ENCODE measurements at places on chromosomes 6 and 20.
A peak's percentile ranks its signal among the peaks of the same experiment; 100 is the strongest.

- no peak for DNase-seq
These were observed 588.6 kb upstream of the MANEA start for GRCh38 chr6:94988701-94989100.

- DNase-seq, result no peak
These were observed 1714.5 kb downstream of the GRIK2 start for GRCh38 chr6:103107985-103108384.

DNA sequence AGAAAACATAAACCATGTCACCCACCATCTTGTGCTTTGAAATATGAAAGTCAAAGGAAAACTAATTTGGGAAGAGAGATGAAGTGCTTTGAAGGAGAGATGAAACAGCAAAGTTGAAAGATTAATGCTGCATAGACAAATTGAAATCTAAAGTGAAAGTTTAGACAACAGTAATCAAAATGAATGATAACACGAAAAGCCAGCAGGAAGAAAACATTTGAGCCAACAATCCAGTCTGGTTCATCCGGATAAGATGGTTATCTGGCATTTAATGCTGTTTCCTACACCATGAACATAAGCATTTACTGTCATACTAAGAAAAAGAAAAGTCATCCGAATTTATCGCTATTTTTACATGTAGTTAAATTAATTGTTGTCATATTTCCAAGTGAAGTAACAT lies 595 bp downstream of the HAO1 start:
- no peak for DNase-seq

DNA sequence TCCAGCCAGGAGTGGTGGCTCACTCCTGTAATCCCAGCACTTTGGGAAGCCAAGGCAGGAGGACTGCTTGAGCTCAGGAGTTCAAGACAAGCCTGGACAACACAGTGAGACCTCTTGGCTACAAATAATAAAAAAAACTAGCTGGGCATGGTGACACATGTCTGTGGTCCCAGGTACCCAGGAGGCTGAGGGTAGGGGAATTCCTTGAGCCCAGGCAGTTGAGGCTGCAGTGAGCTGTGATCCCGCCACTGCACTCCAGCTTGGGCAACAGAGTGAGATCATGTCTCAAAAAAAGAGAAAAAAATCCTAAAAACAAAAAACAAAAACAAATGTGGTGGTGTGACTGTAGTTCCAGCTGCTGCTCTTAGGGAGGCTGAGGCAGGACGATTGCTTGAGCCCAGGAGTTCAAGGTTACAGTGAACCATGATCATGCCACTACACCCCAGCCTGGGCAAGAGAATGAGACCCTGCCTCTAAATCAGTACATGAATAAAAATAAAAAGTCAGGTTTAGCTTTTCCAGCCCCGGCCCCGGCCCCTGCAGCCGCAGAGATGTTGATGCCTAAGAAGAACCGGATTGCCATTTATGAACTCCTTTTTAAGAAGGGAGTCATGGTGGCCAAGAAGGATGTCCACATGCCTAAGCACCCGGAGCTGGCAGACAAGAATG lies 13.5 kb upstream of the SNRPC start:
- no peak for DNase-seq

DNA sequence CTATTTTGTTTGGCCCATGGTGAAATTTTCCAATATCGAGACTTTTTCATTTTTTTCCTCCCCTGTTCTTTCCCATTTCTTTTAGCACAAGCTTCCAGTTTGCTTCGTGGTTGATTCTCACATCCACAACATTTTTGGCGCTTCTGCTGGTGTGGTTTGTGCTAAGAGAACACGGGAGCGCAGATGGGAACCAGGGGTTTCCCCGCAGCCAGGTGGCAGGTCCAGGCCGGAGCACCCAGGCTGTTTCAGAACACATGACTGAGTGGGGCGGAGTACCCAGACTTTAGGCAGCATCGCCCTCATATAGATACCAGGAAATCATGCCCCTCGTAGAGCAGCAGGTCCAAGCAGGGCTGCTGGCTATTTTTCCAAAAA lies 58.0 kb downstream of the SYTL3 start:
- no peak for DNase-seq

DNA sequence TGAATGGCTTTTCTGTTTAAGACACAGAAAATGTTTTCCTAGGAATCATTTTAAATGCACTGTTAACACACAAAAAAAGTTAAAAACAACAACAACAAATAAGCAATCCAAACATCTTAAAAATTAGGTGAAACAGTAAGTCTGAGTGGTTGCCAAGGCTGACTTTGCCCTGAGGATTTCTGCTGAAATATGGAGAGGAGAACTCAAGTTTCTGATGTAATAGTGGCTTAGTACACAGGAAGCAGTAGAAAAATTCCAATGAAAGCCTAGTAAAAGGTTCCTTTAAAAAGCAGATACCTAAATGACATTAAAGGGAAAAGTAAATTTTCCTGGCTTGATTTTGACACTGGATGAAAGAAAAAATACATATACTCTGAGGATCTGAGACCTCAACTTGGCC lies 184.2 kb downstream of the EPM2A start:
- no peak for DNase-seq

GRCh38 chr20:64223526-64224067 lies 32.0 kb upstream of the PCMTD2 start:
- DNase-seq, result no peak

- no peak for DNase-seq
These were observed 64.4 kb downstream of the SMPDL3A start for GRCh38 chr6:122853259-122853995.

- no peak for DNase-seq
These were observed 18.1 kb downstream of the NPEPL1 start for GRCh38 chr20:58710481-58711265.

DNA sequence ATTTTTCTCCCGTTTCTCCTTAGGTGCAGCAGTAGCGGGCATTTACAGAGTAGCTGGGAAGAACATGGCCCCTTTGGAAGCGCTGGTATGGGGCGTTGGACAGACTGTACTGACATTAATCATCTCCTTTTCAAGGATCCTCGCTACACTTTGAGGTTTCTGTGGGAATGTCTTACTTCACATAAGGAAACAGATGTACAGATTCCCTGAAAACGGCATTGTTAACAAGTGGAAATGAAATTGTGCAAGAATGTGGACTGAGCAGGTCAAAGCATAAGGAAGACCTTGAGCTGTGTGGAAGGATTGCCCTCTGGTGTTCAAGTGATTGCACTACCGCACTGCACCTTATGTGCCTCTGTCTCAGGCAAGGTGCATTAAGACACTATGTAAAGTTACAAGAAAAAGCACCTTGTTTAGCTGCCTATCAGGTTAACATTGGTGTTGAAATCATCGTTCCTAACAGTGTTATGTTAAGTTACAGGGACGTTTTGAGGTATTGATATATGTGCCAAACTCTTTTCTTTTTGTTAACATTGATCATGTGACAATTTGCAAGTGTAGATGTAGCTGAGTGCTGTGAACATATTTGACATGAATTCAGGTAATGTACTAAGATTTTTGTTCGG lies 38.0 kb downstream of the TMEM170B start:
- DNase-seq, result peak; percentile 19

DNA sequence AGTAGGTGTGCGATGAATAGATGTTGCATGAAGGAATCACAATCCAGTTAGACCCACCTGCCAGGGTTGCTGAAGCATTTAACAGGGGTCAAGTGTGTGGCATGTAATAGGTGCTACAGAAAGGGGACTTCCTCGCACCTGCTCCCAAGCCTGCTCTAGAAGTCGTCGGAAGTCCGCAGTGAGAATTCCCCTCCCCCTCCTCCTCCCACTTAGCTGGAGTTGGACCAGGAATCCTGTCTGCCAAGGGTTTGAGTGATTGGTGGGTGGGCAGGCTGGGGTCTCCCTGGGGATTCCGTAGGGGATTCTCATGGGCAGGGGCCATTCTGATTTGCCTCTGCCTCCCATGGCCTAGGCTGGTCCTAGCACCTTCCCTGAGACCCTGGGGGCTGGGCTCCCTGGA lies 10.3 kb downstream of the SCRT2 start:
- DNase-seq, result no peak

DNA sequence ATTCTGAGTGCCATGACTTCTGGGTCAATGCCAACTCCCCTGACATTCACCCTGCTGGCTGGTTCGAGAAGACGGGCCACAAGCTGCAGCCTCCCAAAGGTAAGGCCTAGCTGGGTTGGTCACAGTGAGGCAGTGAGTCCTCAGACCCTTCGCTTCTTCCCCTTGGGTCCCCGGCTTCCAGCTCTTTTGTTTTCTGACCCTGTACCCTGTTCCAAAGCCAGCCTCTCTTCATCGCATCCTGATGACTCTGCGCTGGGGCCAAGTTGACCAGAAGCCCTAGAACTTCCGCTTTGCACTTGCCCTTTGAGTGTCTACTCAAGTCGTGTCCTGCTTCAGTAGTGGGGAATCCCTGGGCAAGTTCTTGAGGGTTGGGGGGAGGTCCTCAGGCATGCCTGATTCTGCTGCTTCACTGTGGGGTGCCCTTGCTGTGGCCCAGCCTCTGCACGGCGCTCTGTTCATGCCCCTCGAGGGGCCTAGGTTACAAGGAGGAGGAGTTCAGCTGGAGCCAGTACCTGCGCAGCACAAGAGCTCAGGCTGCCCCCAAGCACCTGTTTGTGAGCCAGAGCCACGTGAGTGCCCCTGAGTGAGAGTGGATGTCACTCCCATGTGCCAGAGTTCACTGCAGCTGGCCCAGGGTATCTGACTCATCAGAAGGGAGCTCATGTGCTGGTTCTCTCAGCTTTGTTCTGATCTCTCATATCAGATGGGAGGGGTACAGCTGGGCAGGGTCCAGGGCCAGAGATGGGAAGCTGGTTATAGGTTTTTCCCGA lies 23.0 kb downstream of the L3MBTL1 start:
- DNase-seq, result no peak

GRCh38 chr6:153625089-153625488 lies 414.0 kb upstream of the OPRM1 start:
- DNase-seq, result no peak

- no peak for DNase-seq
These were observed at the start of gene FOXQ1 for GRCh38 chr6:1311400-1312202. Gene FOXQ1 (plus strand): TSS chr6:1312098. CDS start chr6:1312705, 607 bp downstream.

DNA sequence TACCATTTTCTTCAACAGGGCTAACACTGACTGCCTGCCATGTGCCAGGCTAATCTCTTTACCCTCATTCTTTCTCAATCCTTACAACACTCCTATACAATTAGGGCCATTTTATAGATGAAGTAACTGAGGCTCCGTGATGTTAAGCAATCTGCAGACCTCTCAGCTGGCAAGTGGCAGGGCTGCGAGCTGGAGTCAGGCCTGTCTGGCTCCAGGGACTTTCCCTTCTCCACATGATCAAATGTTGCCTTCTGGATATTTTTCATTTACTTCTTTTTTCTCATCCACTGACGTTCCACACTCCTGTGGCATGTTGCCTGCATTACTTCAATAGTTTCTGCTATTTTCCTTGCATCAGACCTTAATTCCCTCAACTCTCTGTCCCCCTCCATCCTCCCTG lies 55.2 kb upstream of the TAGAP start:
- DNase-seq, result no peak

- DNase-seq, result no peak
These were observed 2.7 kb downstream of the MYT1 start for GRCh38 chr20:64166721-64167615.

GRCh38 chr6:15829156-15829555 lies 166.3 kb upstream of the DTNBP1 start:
- no peak for DNase-seq

DNA sequence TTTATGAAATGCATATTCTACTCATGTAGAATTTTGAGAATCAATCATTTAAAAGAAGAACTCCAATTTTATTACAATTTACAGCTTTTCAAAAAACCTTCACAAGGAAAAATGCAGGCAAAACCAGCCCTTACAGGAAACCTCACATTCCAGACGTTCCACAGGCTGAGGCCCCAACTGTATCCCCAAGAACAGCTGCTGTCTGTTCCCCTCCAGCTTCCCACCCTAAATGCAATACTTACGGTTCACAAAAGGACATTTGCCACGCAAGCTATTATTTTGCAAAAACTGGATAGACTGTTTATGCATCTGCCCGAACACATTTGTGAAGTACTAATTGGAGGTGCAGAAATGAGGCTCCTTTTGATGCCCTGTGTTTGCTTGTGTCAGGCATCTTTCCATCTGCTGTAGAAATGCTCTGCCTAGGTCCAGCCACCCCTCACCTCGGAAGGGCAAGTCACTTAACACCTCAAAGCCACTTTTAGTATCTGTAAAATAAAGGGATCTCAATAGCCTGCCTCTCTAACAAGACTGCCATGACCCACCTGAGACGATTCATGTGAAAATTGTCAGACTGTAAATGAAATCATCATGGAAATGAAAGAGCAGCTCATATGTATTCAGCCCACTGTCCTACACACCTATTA lies 26.5 kb downstream of the PDE10A start:
- no peak for DNase-seq

DNA sequence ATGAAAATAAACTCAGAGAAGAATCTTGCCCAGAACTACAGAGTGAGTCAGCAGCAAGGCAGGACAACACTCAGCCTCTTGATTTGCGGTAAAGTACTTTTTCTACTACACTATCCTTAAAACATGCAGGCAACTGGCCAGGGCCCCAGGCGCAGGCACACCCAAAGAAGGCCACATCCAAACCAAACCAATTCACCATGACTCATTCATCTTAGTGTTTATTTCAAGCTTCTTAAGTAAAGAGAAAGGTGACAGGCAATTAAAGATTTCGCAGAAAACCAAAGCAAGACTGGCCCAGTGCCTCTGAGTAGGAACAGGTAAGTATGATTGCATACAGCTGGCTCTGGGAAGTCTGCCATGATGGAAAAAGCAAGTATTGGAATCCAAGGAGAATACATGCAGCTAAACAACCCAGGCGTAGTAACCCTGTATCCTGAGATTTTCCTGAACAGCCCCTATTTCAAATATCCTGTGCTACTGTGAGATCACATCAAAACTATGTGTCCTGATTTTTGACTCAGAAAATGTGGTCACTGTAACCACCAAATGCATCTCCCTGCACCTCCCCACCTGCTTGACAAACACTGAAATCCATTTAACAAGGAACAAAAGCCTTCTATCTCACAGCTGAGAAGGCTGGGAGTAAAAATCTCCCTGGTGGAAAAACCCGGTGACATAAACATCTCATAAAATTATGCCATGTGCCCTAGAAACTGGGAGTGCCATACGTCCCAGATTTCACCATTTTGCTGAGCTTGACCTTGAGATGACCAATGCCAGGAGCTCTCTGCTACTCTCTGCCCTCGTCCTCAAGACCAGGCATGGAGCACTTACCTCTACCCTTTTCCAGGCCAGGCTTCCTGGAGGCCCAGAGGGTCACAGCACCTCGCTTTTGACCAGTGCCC lies 12.4 kb downstream of the WFDC3 start:
- DNase-seq, result no peak

DNA sequence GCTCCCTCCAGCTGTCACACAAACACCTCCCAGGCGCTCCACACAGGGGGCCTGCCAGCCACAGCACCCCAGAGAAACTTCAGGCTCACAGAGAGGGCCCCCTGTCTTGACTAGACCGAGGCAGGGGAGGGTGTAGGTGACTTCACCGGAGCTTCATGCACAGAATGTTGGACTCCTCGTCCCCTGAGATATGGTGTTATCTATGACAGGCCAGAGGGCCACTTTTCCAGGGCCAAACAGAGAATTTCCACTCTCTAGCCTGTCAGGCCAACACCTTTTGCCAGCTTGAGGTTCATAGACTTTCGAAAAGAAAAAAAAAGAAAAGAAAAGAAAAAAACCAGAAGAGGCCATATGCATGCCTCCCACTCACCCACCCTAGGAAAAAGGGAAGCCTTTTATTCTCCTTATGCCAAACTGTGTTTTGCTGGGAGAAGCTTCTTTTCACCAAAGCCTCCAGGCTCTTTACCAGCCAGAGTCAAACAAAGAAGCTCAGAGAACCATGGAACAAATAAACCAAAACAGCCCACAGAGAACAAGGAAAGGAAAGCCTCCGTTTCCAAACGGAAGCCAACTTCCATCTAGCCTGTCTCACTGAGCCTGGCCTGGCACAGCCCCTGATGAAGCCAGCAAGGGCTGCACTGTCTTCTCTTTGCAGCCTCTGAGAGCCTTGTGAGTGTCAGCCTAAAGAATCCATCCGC lies 313.2 kb upstream of the JARID2 start:
- no peak for DNase-seq

Data from SIG-M5 (cell line).